ENCODE measurements at places on chromosomes 1 and 21. TPM values are rescaled to one million over a fixed set of nuclear protein-coding genes. Genes with fewer than 3 reads are reported as not detected.

DNA sequence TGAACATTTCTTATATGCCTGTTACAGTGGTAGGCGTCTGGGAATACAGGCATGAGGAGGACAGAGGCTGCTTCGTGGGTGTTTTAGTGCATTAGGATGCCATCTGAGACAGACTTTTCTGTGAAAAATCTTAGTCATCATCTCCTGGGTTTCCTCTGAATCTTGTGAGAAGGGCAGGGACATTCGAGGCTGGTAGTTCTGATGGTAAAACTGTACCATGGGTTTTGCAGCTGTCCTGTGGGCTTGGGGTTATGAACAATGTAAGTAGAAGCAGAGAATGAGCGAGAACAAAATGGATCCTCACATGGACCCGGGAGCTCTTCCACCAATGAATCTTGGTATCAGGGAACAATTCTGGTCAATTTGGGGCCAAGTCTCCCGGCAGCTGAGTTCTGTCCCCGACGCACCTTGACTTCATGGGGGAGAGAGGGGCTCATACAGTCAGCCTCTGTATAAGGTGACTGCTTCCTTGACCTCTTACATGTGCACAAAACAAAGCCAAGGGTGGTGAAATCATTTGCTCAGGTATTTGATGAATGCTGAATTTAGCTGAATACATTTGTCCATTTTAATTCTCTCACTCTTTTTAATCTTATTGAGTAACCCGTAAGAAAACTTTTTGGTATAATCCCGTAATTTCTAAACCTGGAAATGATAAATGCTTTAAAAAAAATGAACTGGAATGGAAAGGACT lies 63.6 kb upstream of the ERRFI1 start:
- no peak for DNase-seq

DNA sequence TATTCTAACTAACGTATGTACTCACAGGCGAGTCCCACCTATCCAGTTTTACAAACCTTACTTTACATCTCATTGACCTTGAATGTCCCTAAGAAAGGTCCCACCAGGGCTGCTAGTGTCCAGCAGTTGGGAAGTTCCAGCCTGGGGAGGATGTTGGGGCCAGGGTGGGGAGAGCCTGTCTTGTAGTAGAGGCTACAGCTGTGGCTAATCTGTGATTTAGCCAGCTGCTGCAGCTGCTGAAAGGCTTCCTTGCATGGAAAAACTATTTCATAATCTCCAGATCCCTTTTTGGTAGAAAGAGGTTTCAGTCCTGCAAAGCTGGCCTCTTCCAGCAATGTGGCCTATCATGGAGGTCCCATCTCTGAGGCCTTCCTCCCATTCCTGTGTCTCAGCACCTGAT lies 23.1 kb downstream of the TNN start:
- no peak for DNase-seq

DNA sequence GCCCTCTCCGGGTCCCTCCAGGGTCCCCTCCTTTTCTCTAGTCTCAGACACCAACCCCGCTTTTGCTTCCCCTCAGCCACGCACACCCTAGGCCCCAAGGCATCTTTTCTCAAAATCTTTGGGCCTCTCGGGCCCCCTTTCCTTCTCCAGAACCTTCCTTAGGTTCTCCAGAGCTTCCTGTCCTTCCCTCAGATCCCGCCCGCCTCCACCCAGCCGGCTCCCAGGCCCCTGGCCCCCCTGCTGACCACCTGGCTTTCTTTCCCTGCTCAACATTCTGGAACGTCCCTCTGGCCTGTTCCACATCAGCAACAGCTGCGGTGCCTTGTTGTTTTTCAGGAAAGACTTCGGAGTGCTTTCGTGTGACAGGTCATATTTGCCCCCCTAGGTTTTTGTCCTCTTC lies 1.2 kb downstream of the ZDHHC18 start:
- no peak for DNase-seq

GRCh38 chr1:226710501-226710900 lies 28.6 kb downstream of the ITPKB start:
- no peak for DNase-seq

DNA sequence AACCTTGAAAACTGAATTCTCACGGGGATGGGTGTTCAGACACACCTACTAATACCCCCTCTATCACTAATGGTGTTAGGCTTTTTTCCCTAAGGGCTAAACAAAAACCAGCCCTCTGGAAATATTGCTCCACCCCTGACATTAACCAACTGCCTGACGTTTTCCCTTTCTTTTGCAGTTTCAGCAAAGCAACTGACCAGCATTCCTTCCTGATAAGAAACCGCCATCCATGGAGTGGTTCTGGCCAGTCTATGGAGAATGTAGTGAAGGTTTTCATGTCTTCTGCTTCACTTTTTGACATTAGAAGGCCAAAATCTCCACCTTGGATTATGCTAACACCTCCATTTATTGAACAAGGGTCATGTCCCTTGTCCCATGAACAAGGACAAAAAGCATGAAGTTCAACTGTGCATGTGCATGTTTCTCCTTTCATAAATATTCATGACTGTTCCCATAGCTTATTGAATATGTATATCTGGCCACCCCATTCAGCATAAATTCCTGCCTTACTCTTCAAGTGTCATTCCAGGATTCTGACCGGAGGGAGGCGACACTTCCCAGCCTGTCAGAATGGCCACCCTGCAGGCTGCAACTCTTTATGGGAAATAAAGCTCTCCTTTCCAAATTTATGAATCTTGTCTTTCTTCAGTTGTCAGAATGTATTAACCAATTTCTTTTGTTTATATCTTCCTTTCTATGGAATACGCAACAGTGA lies 314.3 kb downstream of the HHIPL2 start:
- DNase-seq, result no peak

DNA sequence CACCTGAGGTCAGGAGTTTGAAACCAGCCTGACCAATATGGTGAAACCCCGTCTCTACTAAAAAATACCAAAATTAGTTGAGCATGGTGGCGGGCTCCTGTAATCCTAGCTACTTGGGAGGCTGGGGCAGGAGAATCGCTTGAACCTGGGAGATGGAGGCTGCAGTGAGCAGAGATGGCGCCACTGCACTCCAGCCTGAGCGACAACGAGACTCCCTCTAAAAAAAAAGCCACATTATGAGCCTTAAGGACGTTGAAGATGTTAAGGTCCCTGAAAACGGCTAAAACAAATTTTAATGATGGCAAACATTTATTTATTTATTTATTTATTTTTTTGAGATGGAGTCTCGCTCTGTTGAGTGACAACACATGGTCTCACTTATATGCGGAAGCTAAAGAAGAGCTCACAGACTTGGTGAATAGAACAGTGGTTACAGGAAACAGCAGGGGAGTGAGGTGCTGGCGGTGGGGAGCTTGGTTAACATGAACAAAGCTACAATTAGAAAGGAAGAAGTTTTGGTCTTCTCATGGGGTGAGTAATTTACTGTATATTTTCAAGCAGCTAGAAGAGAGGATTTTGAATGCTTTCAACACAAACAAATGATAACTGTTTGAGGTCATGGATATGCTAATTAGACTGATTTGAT lies 47.1 kb downstream of the TCP10L start:
- DNase-seq, result no peak

Gene S100A7A
- total RNA-seq, result not detected

Gene SFN
- 21.0 TPM for total RNA-seq

Measured in upper lobe of left lung (tissue), 6 donors.